ENCODE measurements at places on chromosomes 11 and 22.

DNA sequence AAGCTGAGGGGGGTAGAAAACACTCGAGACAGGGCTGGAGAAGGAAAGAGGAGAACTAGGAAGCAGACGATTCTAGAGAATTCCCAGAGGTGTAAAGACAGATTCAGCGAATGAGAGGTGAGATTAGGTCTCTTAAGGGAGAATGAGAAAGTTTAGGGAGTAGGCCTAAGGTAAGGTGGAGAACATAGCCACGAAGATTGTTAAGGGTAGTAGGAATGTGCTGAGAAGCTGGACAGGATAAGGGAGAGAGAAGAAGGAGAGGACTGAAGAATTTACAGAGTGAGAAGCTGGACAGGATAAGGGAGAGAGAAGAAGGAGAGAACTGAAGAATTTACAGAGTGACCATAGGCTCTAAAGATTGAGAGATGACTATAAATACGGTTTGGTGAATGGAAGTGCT, 908 bp downstream of the PPME1 start:
- no peak for DNase-seq

- no peak for DNase-seq
These were observed 33.4 kb upstream of the VPREB1 start for GRCh38 chr22:22210889-22211833.

DNA sequence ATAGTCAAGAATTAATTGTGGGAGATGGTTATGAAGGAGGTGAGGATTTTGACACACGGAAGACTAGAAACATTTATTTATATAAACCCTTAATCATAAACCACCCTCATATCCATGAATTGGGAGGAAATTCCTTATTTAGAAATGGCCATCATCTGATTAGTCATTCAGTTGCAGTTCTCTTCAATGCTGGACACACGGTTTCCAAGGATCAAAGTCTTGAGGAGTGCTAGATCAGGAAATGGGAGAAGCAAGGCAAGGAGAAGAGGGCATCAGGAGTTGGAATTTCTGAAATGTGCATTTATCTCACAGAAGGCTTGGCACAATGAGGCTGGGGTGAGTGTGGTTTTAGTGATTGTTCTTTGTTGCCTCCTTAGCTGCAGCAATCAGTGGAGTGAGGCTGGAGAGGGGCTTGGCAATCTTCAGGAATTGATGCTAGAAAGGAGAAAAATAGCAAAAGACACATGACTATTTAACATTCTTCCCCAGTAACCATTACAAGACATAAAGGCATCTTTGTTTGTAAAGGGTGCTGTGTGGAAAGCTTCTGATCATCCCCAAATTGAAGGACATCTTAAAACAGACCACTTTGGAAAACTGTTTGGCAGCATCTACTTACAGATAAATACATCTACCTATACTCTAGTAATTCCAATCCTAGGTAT, 21.6 kb upstream of the GDPD4 start:
- DNase-seq, result no peak

DNA sequence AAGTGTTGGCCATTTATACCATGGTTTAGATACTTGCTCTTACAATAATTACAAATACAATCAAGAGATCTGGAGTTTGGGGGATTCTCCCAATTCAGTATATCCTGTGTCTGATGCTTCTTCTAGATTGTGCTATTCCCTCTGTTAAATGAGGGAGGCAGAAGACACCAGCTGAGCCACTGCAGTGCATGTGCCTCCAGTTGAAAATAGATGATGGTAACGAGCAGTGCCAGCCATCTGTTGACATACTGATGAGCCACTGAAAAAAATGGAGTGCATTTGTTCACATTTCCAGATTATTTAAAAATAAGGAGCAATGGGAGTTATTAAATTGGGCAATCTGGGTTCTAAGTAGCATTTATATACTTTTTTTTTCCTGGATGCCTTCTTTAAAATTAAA, 1428.0 kb upstream of the TENM4 start:
- DNase-seq, result no peak

DNA sequence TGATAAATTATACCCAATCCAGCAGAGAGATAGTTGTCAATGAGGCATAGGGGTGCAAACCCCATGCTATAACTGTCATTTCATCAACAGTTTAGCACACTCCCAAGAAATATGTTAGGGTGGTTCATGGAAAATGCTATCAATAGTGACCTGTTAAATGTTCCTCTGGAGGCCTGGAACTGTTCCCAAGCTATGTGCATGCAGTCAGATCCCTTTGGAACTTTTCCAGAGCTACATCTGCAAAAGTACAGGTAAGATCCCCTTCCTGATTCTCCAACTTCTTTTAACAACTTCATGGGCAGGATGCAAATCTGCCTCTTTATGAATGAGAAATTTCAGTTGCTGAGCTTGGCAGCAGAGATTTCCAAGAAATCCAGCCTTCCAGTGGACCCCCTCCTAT, 27.2 kb downstream of the ABTB2 start:
- no peak for DNase-seq

DNA sequence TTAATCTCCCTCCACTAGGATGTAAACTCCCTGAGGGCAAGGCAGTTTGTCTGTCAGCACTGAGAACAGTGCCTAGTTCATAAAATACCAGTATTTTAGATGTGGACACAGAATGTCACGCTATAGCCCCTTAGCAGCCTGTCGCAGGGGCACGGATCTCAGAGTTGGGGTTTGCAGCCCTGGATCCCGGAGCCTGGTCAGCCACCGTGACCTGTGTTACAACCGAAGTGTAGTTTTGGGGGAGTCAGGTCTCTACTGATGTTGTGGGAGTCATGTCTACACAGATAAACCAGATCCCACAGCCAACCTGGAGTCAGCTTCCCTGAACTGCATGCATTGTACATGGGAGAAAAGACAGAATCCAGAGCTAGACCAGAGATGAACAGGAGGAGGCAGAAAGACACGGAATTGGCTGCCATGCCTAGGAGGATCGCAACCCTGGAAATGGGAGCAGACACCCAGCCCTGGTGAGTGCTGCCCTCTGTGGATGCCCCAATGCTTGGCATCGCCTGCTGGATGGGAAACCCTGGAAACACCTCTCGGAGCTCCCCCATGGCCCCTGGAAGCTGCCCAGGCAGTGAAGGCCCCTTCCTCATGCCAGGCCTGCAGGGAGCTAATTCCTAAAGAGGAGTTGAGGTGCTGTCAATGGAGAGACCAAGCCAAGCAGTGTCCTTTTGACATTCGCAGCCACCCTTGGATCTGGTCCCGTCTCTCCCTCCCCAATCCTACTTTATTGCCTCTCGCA, 851.3 kb downstream of the TBC1D22A start:
- no peak for DNase-seq

DNA sequence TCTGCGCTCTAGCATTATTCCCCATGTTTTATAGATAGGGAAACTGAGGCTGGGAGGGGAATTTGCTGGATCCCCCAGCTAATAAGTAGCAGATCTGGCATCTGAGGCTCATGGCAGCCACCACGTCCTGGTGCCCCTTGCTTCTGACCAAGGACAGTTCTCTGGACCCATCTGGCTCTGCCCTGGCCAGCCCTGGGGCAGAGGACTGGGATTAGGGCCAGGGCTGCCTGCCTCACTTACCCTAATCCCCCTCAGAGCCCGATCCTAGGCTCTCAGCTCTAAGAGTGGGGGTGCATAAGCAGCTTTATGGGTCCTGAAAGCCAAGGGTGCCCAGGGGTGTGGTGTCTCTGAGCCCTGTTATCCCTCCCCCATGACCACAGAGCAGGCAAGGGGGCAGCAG, at the start of gene CABP4:
TSS of gene CABP4 (plus strand) at position 301 of the 400 bp plus-strand sequence. CDS start at position 371, 70 bp downstream.
- no peak for DNase-seq

DNA sequence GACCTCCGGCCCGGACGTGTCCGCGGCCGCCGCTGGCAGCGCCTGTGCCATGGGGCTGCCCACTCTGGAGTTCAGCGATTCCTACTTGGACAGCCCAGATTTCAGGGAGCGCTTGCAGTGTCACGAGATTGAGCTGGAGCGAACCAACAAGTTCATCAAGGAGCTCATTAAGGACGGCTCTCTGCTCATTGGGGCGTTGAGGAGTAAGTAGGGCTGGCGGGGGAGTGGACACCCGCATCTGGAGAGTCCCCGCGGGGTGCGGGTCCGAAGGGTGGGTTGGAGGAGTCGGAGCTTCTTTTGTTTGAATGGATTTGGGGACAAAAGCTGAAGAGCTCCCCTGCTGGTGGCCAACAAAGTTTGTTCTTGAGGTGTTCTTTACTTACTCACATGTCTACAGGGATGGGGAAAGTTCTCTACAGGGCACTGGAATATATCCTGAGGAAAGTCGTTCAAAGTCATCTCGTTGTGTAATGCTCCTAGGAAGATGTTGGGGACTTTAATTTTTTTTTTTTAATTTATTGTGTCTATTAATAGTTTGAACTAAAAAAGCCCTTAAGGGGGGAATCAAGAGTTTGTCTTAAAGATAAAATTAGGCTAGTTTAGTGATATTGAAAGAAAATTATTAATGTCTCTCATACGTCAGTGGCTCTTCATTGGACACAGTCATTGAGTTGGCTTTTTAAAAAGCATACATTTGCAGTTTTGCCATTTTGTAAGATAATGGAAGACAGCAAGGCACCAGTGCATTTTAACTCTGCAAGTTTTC, 725 bp downstream of the ARHGAP42 start:
- peak; percentile 54 for DNase-seq

DNA sequence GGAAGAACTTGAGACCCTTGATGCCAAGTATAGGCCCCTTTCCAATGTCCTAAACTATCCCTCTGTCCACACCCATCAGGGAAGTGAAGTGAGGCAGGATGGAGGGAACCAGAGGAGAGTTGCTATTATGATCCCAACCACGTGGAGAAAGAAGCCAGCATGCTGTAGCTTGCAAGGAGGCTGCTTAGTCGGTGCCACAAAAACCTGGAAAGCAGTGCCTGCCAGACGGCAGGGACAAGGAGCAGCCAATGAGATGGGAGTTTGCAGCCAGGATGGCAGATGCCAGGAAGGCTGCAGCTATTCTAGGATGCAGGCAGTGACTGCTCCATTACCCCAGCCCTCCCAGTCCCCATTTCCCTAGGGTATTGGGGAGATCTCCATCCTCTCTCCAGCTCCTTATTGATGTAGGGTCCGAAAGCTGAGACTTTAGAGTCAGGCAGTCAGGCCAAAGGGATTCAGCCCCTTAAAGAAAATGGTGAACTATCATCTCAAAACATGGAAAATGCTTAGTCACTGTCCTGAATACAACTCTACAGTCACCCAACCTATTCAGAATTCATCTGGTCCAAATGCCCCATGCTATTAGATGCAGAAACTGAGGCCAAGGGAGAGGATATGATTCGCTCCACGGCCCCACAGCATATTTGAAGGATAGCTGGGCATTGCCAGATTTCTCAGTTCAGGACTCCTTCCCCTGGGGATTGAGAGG, 18.4 kb upstream of the LRRC55 start:
- no peak for DNase-seq

GRCh38 chr11:72456651-72457050, 22.3 kb upstream of the CLPB start:
- no peak for DNase-seq

DNA sequence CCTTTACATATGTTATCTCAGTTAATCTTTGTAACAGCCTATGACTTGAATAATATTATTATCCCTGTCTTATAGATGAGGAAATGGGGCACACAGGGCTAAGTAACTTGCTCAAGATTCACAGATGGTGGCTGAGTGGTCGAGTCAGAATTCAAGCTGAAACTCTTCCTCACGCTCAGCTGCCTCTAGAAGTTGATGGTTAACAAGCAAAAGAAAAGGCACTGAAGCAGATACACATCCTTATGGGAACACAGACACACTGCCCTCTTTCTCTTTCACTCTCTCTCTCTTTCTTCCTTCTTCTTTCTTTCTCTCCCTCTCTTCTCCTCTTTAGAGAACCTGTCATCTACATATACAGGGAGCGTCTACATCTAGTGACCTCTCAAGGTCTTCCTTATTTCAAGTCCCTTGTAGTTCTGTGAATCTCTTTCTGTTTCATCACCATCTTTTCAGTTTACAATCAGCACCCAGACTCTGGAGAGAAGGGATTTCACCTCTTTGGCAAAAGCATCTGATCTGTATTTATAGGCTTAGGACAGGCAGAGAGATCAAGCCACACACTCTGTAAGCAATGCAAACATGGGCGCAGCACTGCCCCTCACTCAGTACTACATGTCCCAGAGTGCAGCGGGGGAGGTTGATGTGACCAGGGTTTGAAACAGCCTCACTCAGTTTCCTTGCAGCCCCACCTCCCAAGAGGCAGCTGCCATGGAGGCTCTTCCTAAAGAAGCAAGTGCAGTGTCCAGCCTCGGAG, 75.7 kb downstream of the GRAMD1B start:
- peak; percentile 35 for DNase-seq

GRCh38 chr11:1227551-1228100, 4.8 kb downstream of the MUC5B start:
- DNase-seq, result no peak

DNA sequence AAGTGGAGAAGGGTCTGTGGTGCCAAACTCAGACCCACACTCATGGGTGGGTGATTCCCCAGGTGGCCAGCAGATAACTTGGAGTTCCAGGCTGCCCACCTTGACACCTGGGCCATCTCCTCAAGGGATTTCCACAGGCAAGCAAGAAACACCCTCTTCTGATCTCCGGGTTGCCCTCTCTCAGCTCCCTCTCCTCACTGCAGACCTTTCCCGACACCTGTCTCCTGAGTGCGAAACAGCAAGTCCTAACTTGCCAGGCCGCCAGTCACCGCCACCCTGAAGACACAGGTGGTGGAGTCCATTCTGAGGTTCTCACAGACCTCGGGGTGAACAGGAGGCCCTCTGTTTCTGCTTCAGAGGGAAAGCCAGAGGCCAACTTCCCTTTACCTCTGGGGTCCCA, 16.6 kb downstream of the GALNT18 start:
- DNase-seq, result no peak

DNA sequence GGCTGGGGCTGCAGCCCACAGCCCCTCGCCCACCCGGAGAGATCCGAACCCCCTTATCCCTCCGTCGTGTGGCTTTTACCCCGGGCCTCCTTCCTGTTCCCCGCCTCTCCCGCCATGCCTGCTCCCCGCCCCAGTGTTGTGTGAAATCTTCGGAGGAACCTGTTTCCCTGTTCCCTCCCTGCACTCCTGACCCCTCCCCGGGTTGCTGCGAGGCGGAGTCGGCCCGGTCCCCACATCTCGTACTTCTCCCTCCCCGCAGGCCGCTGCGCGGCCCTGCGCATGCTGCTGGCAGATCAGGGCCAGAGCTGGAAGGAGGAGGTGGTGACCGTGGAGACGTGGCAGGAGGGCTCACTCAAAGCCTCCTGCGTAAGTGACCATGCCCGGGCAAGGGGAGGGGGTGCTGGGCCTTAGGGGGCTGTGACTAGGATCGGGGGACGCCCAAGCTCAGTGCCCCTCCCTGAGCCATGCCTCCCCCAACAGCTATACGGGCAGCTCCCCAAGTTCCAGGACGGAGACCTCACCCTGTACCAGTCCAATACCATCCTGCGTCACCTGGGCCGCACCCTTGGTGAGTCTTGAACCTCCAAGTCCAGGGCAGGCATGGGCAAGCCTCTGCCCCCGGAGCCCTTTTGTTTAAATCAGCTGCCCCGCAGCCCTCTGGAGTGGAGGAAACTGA, 731 bp downstream of the GSTP1 start:
- DNase-seq, result peak; percentile 33

- DNase-seq, result no peak
These were observed 127.0 kb downstream of the HIPK3 start for GRCh38 chr11:33384220-33384619.

GRCh38 chr11:3885855-3886254, 30.4 kb downstream of the STIM1 start:
- no peak for DNase-seq

Measured in neural crest cell (in vitro differentiated cells).